ENCODE measurements at places on chromosomes 2 and 18.

DNA sequence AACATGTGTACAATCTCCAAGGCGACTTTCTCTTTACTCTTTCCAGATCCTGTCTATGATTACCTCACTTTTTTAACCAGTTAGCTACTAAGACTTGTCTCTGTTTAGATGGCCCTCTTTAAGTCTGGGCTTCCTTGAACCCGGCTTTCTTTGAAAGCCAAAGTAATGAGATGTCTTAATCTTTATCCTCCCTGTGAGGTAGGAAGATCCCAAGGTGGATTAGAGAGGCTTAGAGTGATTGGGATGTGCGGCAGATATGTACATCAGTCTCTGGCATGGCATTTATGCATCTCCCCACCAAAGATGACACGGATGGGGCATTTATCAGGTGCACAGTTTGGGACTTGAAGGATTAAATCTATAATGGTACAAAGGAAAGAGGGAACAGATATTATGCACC is 186.3 kb downstream of the FSHR start:
- DNase-seq, result no peak

DNA sequence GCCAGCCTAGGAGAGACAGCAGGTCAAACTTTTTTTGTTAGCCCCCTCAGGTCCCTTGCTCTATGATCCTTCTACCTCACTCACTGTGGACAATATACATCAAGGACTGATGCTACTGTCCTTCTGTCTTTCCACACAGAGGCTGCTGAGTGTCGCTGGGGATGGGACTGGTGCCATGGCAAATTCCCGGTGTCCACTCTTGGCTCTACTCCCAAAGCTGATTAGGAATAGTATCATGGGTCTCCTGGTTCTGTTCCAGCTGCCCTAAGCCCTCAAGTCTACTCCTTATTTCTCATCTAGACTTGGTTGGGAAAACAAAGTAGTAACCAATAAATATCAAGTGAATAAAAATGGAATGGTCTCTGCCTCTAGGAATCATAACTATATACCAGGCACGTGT is 441.3 kb downstream of the TGIF1 start:
- DNase-seq, result no peak

DNA sequence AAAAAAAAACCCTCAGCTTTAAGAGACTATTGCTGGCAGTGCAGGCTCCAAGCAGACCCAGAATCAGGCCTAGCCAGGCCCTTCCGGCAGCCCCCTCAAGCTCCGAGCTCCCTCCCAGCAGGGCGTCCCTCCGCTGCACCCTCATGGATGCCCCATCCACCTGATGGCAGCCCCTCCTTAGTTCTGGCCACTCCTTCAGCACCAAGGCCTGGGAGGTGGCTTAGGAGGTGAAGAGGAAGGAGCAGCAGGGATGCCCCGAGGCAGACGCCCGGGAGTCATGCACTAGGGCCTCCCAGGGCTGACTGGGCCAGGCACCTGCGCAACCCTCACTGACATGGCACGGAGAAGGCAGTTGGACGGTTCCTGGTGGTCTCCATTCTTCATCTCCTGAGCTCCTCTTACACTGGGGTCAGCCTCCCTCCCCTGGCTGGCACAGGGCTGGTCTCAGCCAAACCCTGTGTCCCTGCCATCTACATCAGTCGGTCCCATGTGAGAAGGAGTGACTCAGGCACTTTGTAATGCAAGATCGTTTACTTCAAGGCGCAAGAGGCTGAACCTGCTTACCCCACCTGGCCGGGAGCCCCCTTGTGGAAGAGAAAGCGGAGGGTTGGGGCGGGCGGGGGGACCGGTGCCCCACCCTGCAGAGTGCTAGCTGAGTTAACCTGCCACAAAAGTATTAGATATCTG is 53.5 kb upstream of the ID2 start:
- DNase-seq, result no peak

- no peak for DNase-seq
Observed at GRCh38 chr2:165691615-165692014, 102.4 kb downstream of the GALNT3 start.

- DNase-seq, result no peak
Observed at GRCh38 chr18:62245177-62245576, 58.1 kb downstream of the RELCH start.

DNA sequence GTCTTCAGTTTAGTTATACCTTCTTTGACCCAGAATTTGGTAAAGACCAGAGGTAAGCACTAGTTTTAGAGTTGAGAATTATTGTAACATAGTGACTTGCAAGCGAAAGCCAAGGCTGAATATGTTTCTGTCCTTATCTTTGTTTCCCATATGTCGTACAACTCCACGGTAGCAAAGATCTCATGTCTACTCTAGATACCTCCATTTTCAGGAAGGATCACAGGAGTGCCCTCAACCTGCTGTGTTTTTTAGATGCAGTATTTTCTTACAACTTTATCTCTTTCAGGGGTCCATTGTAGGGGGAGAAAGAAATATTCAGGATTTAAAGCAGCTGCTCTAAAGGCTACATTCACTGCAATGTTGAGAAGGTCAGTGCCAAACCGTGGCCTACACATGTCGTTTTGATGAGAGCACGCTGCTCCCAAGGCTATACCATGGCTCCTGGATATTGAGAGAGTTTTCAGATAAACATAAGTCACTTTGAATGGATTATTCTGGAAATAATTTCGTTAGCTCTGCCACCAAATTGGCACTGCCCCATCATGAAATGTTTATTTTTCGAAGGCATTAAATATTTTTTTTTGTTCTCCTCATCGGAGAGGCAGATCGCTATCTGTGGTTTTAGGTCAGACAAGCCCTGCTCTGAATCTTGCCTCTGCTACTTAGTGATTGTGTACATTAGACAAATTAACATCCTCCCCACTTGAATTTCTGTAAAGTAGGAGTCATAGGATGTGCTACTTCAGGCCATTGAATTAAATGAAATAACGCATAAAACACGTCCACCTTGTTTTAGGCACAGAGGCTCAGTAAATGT is 2.1 kb downstream of the RHBDD1 start:
- DNase-seq, result peak; percentile 37

- DNase-seq, result no peak
Observed at GRCh38 chr2:109482361-109482861, 131.4 kb downstream of the SEPTIN10 start.

- no peak for DNase-seq
Observed at GRCh38 chr2:169877398-169877797, 50.1 kb downstream of the UBR3 start.

DNA sequence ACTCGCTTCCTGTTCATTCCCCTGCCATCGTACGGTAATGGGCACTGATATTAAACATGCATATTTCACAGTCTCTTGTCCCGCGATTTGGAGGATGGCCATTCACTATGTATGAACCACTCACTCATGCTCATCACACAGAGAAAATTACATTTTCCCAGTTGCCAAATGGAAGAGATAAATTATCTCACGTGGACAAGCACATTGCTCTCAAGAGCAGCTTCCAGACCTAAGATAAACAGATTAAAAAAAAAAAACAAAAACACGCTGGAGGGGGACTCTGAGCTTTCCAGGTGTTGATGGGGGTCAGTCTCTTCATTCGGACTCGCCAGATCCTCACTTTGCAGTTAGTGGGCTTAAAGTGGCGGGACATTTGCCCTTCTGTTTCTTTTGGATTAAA is 1.7 kb upstream of the MAPK4 start:
- peak; percentile 3 for DNase-seq

DNA sequence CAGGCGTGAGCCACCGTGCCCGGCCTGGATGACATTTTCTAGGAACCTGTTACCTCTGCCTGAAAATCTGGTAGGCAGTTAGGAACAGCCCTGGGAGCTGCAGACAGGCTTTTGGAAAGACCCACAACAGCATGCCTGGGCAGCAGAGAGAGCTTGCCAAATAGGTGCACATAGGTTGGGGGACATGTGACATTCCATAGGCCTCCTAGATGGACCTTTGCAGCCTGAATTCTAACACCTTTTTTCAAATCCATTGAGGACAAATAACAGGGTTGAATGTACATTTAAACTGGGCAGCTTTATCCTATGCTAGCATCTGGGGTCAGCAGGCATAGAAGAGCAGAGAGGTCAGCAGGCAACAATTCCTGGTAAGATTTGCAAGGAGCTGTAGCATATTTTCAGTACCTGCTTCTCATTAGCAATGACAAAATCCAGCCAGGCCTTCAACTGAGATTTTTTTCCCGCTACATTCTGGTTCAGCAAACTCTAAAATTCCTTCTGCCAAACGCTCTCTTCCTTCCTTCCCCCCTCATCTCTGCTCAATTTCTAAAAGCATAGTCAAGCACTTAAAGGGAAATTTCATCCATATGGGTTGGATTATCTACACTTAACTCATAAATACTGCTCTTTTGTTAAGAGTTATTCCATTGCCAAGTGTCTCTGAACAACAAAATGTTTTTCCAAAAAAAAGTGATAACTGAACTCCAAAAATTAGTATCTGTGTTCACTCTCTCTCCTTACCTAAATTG is 75.2 kb downstream of the SOWAHC start:
- no peak for DNase-seq

DNA sequence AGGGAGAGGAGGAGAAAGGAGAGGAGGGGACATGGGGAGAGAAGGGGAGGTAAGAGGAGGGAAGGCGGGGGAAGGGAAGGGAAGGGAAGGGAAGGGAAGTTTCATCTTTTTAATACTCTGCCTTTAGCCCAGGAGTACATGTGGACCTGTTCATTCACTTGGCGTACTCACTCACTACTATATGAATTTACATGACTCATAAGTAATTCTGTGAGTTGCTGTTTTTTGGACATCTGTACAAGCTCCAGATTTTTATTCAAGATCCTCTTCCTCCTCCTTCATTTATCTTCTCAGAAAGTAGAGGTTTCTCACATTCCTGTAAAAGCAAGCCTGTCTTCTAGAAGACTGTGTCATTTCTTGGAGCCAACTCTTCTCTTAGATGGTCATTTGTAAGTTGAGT is 84.6 kb downstream of the RDH14 start:
- DNase-seq, result no peak

DNA sequence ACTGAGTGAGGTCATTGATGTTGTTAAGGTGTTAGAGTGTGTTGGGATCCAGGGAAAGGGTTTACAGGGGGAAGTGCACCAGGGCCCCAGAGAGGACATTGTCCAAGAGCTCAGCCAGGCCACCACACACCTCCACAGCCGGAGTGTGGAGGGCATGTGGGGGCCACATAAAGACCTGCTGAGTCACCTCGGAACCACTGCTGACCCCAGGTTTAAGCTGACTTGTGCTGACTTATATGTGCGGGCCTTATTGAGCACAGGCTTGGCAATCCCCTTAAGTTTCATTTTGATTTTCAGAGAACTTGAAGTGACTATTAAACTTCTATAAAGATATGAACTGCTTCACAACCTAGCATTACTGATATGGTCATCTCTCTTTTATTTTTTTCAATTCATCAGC is 166.2 kb upstream of the MAP3K20 start:
- no peak for DNase-seq

- no peak for DNase-seq
Observed at GRCh38 chr2:202215179-202215578, 23.2 kb downstream of the SUMO1 start.

GRCh38 chr2:236265675-236266074 is 1.5 kb upstream of the ASB18 start:
- no peak for DNase-seq

GRCh38 chr2:131127076-131127475 is 21.9 kb downstream of the PLEKHB2 start:
- no peak for DNase-seq

- no peak for DNase-seq
Observed at GRCh38 chr2:197626965-197627625, 48.3 kb downstream of the RFTN2 start.

DNA sequence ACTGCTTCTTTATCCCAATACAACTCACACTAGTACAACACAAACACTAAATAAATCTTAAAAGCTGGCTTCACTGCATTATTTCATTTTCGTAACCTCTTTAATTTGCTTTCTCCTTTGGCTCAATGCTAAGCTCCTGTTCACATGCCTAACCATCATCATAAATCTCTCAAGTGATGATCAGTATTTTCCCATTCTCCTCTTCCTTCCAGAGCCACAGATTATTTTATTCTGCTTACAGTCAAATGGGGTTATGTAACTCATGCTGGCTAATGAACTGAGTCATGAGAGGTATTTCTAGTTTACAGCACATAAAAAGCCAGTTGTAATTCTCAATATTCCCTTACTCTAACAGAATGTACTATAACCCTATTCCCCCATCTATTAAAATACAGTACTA is 350.4 kb upstream of the ZC3H15 start:
- no peak for DNase-seq

- DNase-seq, result no peak
Observed at GRCh38 chr2:137826373-137827372, 137.6 kb upstream of the HNMT start.

- no peak for DNase-seq
Observed at GRCh38 chr2:39593439-39594393, 72.0 kb upstream of the TMEM178A start.

DNA sequence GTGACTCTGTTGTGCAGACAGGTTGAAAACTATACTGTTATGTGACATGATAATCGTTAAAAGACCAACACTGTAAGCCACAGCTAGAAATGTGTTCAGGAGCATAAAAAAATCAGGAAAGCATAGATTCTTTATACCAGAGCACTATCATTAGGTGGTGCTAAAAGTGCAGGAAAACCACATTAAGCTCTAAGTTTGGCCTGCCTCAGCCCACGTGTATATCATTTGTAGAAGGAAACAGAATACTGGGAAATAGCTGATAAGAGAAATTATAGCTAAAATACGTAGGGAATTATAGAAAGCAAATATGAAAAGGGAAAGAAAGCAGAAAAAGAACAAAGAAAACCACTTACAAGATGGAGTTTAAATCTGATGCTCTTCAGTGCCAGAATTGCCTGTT is 26.5 kb upstream of the C2orf74 start:
- no peak for DNase-seq

- no peak for DNase-seq
Observed at GRCh38 chr18:68865503-68865902, 67.6 kb downstream of the CCDC102B start.

- DNase-seq, result no peak
Observed at GRCh38 chr18:80006724-80007123, 18.4 kb upstream of the TXNL4A start.

GRCh38 chr18:34633368-34633767 is 76.7 kb upstream of the DTNA start:
- no peak for DNase-seq

DNA sequence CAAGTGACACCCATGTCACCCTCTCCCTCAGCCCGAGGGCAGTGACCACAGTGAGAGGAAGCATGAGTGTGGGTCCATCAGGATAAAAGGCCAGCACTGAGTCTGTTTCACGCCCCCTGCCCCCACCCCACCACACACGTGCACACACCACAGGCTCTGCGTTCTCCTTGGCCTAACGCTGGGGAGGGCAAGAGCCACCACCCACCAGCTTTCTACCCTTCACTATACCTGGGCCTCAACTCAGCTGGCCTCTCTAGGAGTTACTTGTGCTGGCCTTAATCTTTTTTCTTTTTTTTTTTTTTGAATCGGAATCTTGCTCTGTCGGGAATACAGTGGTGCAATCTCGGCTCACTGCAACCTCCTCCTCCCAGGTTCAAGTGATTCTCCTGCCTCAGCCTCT is 140.5 kb downstream of the ZFP36L2 start:
- DNase-seq, result no peak

GRCh38 chr2:40915651-40916050 is 463.8 kb upstream of the SLC8A1 start:
- DNase-seq, result no peak

Data from NCI-H510A treated with DMSO at 0.1 percent for 48 hours (cell line).